ENCODE measurements at places on chromosomes 13 and 19.

- no peak for DNase-seq
Measured at GRCh38 chr19:339262-339887, 5.2 kb downstream of the MIER2 start.

- no peak for DNase-seq
Measured at GRCh38 chr13:67651908-67652465, 421.9 kb upstream of the PCDH9 start.

GRCh38 chr13:103517768-103518102 is 451.5 kb upstream of the SLC10A2 start:
- DNase-seq, result no peak

DNA sequence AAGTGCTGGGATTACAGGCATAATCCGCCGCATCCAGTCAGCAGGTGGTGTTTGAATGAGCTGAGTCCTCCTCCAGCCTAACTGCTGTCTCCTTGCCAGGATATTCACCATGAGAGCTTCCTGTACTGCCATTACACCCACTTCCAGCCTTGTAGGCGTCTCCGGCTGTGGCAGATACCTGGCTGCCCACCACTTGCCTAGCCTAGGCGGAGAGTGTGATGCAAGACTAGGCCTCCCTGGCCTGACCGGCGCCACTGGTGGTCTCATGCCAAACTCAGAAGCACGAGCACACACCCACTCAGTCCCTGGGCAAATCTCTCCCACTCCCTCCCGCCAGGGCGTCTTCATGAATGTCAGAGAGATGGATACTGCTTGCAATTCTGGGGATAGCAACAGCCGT is 16.6 kb downstream of the IL12RB1 start:
- DNase-seq, result no peak

GRCh38 chr19:18464646-18465045 is 26.7 kb upstream of the ISYNA1 start:
- no peak for DNase-seq

- DNase-seq, result no peak
Measured at GRCh38 chr13:30763786-30764413, 28.6 kb downstream of the ALOX5AP start.

GRCh38 chr13:37069597-37070103 is 10.2 kb upstream of the SUPT20H start:
- DNase-seq, result no peak

All from GDM1 (cell line).